ENCODE measurements at places on chromosomes 2 and 18. TPM values are rescaled to one million over a fixed set of nuclear protein-coding genes. Genes with fewer than 3 reads are reported as not detected.

The CPS1 gene
- total RNA-seq: 0.18 TPM

The EIPR1 gene
- 21.3 TPM for total RNA-seq

The SGPP2 gene
- total RNA-seq: 74.9 TPM

The ALPP gene
- total RNA-seq: 0.15 TPM

The ACP1 gene
- 91.1 TPM for total RNA-seq

The IL37 gene
- total RNA-seq: 0.64 TPM

The CD8A gene
- 3.2 TPM for total RNA-seq

The PFN4 gene
- total RNA-seq: not detected

The CDKL4 gene
- 0.78 TPM for total RNA-seq

The G6PC2 gene
- 0.31 TPM for total RNA-seq

The NAT8 gene
- not detected for total RNA-seq

The MC2R gene
- total RNA-seq: not detected

The DLX1 gene
- total RNA-seq: 0.17 TPM

The GAL3ST2 gene
- 69.8 TPM for total RNA-seq

The CIB4 gene
- total RNA-seq: not detected

The USP40 gene
- total RNA-seq: 26.4 TPM

The UGP2 gene
- total RNA-seq: 600 TPM

The NTSR2 gene
- total RNA-seq: not detected

The AMER3 gene
- 0.42 TPM for total RNA-seq

The CNTNAP5 gene
- not detected for total RNA-seq

The CDH20 gene
- total RNA-seq: not detected

The RNF103 gene
- 74.2 TPM for total RNA-seq

The CTAGE1 gene
- not detected for total RNA-seq

The IL36RN gene
- not detected for total RNA-seq

The RAB17 gene
- total RNA-seq: 59.2 TPM

The ACMSD gene
- not detected for total RNA-seq

The RESP18 gene
- not detected for total RNA-seq

Data from left colon (tissue), 2 donors.